T-helper 17 cell (primary cell): ENCODE measurements at places on chromosomes 5 and 9.

GRCh38 chr9:36140086-36141084, 3.9 kb downstream of the GLIPR2 start:
- no peak for DNase-seq

DNA sequence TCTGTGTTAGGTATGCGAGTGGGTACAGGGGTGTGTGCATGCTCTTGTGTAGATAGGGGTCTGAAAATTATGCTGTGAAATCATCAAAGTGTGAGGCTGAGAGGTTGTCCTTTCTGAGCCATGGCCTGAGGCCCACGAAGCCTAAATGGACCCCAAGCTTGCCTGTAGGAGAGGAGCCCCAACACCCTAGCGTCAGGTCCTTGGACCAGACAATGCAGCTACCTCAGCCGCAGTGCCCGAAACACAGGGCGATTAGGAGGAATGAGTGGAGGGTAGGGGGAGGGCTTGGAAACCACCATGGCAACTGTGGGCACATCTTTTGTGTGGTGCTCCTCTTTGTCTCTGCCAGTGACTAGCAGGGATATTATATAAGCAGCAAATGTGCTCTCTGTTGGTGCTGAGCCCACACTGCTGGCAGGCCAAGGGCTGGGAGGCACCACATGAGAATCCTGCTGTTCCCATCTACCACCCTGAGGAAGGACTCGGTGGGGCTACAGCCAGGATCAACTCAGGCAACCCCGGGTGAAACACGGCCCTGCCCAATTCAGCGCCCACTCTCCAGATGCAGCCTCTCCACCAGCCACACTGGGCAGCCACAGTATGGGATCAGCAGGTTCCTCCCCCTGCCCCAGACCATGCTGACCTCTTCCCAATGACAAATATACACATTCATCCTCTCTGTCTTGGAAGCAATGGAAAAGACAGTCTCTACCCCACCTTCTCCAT, 84.6 kb upstream of the FSTL4 start:
- DNase-seq = no peak

DNA sequence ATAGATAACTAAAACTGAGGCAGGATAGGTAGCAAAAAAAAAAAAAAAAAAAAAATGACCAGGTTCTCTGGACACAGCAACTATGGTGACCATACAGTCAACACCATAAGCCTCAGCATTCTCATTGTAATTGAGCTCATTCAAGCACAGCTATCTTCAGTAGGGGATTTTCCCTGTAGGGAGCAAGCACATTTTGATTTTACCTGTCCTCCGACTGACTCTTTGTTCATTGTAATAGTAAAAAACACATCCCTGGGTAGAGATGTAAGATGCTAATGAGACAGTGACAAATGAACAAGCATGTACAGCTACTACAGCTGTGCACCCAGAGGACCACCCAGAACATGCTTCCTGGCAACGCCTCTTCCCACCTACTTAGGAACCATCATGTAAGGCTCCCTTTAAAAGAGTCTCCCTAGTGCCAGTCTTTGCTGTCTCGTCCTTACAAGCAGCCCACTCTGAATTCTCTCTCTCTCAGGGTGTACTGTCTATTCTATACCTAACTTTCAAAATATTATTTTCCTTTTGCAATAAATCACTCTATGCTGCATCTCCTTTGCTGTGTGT, 65.0 kb upstream of the FBXW11 start:
- DNase-seq = no peak

- no peak for DNase-seq
Measured at GRCh38 chr9:69254223-69254622, 70.8 kb upstream of the ENTREP1 start.

- no peak for DNase-seq
Measured at GRCh38 chr5:129909225-129909624, 5.0 kb downstream of the CHSY3 start.

- DNase-seq = peak; percentile 32
Measured at GRCh38 chr5:150783422-150783928, 4.9 kb downstream of the SMIM3 start.

DNA sequence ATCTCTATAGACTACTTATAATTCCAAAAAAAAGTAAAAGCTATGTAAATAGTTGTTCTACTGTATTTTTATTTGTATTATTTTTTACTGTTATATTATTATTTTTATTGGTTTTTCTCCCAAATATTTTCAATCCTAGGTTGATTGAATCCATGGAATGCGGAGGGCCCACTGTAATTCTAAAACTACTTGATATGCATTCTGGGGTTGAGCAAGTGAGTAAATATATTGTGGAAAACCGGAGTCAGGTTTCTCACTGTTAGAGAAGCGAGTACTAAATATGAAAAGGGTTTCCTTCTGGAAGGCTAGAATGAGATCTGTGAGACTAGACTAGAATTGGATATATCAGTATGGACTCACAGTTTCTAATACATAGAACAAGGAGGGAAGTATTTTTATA, 66.5 kb downstream of the FBXW11 start:
- DNase-seq = no peak

DNA sequence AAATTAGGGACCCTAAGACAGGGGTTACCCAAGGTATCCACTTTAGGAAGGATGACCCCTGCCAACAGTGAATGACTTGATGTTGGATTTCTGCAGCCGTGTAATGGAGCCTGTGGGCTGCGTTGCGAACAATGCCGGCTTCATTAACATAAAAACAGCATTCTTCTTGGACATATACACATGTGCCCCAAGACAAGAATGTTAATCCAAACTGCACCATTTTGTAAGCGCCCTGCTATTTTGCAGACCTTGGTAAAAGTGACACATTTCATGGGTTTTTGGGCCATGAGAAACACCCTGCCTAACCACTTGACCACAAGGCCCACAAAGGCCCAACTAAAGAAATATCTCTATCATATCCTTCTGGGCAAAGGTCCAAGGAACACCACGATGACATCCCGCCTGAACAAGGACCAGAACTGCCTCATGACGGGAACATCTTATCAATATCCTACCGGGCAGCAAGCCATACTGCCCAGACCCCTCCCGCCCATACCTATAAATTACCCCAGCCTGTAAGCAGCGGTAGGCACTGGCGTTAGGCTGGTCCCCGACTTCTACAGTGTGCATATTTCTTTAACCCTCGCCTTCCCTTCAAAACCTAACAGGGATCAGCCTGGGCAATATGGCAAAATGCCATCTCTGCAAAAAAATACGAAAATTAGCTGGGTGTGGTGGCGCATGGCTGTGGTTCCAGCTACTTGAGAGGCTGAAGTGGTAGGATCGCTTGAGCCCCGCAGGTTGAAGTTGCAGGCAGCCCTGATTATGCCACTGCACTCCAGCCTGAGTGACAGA, 9.7 kb upstream of the PDCD1LG2 start:
- DNase-seq = no peak

DNA sequence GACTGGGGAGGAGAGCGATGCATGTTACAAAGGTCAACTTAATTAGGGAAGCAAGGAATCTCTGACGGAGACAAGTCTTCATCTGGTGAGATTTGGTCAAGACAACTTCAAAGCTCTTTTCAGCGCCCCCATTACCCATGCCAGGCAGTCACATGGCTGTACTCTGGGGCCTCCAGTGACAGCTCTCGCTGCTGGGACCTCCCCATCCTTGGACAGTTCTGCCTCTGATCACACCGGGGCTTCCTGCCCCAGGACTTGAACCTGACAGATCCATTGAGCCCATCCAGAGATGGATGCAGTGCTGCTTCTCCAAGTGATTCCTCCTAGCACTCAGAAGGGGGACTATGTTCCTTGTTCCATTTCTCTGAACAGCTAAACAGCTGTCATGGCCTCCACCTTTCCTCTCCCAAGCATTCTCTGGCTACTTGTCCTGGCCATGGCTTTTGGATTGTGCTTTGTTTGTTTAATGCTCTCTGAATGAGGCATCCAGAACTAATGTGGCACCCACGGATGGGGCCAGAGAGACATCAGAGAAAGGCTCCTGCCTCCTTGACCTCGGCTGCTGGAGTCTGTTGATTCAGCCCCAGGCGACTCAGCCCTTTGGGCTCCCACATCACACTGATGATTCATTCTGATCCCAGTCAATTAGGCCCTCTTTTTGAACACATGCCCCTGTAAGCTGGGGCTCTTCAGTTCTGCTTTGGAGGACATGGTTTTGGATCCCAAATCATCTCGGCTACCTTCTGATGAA, 122.1 kb upstream of the ADAMTS16 start:
- no peak for DNase-seq

GRCh38 chr9:21461377-21461776, 20.7 kb downstream of the IFNE start:
- DNase-seq = no peak

DNA sequence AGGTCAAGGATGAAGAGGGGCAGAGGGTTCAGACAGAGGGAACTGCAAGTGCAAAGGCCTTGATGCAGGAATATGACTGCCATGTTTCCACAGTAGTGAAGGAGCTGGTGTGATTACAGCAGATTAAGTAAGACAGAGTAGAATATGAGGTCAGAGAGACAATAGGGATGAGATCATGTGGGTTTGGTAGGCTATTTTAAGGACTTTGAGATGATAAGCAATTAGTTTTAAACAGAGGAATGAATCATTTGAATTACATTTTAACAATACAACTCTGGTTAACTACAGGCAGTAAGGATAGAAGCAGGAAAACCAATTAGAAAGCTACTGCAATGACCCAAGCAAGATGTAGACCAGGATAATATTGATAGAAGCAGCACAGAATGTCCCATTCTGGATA, 7.7 kb downstream of the CENPK start:
- no peak for DNase-seq

GRCh38 chr9:32942755-32943460, 58.5 kb downstream of the APTX start:
- no peak for DNase-seq

DNA sequence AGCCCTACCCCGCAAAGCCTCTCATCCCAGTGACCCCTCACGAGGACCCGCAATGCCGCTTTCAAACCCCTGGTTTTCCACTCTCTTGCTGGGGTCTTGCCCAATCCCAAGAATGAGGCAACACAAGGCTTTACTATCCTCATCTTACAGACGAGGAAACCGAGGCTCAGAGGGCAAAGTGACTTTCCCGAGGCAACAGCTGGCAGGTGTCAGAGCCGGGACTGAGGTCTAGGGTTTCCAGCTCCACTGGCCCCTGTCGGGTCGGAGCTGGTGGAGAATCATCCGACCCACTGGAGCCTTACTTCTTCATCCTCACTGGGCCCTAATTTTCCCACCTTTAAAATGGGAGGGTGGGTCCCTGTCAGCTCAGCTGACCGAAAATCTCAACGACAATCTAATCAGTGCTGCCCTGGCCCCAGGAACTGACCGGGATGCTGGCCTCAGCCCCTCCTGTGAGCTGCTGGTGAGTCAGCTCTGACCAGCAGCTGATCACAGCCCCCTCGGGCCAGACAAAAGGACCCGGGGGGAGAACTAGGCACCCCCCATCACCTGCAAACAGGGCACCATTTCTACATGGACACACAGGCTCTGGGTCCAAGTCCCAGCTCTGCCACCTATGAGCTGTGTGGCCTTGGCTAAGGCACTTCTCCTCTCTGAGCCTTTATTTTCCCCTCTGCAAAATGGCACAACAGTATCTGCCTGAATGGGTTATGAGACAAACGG, 72.7 kb upstream of the STXBP1 start:
- DNase-seq = no peak

DNA sequence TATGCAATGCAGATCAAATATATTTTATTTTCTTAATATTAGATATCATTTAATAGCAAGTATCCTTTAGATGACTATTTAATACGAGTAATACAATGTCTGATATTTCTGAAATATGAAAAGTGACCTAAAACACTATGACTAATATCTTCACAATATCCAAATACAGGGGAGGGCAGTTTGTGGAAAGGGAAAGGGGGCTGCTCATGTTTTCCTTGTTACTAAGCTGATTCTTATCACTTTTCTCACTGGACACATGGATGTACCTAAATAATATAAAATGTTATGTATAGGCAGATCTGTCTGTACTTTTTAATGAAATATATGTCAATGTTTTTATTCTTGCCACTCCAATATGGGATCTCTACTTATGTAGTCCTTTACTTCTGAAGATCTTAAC, 1879.1 kb upstream of the ACO1 start:
- DNase-seq = no peak

DNA sequence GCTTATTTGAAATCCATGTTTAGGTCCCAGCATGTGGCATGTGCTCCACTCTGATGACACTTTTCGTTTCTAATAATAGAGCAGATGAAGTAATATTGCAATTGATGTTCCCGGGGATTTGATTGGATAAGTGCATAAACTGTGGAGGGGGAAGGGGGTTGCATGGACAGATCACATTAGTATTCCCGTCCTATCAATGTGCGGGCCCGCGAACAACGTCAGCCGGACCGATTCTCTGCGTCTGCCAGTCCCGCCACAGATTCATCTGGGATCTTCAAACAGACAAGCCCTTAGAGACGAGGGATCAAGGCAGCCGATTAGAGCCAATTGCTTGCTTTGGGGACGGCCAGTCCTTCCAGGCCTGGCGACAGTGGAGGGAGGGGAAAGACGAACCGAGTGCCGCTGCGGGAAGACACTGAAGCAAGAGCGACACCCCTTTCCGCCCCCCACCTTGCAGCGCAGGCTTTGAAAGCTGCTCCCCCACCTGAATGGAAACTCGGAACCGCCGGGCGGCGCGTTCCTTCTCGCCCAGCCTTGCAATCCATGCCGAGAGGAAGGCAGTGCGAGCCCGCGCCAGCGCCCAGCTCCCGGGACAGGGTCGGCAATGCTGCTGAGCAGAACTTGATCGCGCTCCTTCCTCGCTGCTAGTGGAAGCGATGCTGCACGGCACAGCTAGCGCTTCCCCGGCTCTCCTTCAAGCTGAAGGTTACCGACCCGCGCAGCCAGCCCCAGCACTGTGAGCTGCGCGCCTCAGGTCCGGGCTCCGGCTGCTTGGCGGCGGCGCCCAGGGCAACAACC, at the start of gene RGS7BP:
Gene RGS7BP (plus strand): TSS at position 247 of the 798 bp plus-strand sequence. CDS start 610 bp downstream, outside the sequence.
- DNase-seq = no peak

- DNase-seq = no peak
Measured at GRCh38 chr9:126408004-126408403, 81.4 kb downstream of the MVB12B start.

GRCh38 chr5:59142927-59143326, 560.1 kb downstream of the RAB3C start:
- no peak for DNase-seq

- no peak for DNase-seq
Measured at GRCh38 chr9:112861638-112862555, 28.8 kb downstream of the SLC46A2 start.
